ENCODE measurements at places on chromosomes 7 and 10.

DNA sequence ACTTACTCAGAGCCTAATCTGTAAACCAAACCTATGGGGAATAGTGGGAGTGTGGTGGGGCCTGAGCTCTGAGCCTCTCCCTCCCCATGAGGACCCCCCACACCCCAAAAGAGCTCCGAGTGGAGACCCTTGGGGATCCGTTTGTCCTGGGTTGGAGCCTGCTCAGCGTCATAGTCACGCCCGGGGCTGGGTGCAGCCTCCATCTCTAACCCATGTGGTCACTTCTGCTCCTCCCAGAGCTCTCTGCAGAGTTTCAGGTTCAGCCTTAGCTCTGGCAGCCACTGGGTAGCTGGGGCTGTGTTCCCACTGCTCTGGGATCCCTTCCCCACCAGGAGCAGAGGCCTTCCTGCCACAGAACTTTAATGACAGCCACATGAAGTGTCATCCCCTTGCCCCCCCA is 25.9 kb downstream of the PFKFB3 start:
- no peak for DNase-seq

- no peak for DNase-seq
These were observed 23.5 kb downstream of the DENND2A start for GRCh38 chr7:140617081-140617480.

- no peak for DNase-seq
These were observed 4.8 kb downstream of the GPR146 start for GRCh38 chr7:1049006-1049741.

GRCh38 chr7:117661328-117661727 is 181.5 kb downstream of the CFTR start:
- no peak for DNase-seq

DNA sequence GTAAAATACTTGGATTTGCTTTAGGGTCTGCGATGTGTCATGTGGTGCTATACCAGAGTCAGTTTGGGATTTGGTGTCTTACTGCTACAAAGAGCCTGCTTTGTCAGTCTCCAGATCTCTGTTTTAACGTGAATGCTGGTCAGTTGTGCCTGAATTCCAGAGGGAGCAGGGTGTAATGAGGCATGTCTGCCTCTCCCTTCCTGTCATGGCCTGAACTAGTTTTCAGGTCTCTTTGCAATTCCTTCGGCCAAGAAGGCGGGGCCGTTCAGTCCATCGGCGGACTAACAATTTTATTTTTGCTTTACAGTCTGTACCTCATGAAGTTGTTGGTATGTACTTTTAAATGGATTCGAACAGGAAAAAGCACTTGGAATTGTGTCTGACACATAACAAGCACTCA is 465.1 kb upstream of the ADARB2 start:
- DNase-seq = no peak

GRCh38 chr7:80640846-80641245 is 2.4 kb downstream of the CD36 start:
- DNase-seq = no peak

- no peak for DNase-seq
These were observed 15.2 kb downstream of the ZNF282 start for GRCh38 chr7:149210551-149210950.

GRCh38 chr10:103177123-103177522 is 15.9 kb downstream of the NT5C2 start:
- DNase-seq = no peak

DNA sequence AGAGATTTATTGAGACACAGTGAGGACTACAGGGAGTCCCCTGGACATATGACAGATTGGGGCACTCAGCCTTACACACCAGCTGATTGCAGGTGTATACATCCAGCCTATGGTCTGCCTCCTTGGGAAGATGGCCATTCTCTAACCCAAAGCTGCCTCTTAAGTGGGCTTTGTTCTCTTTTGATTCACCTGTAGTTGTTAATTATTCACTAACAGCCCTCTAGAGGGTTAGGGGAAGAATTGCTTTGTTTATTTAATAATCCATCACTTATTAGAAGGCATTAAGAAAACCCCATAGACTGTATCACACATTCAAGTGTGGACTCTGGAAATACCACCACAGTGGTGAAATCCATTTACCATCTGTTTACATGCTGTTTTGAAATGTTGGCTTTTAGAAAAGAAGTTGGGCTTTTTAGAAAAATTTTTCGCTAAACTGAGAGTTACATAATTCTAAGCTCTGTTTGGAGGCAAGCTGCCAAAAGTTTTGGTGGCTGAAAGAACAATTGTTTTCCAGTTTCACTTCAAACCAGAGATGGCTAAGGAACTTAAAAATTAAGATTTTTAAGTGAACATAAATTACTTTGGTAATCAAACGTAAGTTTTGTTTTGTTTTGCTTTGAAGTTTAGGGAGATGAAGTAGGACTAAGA is 379.1 kb downstream of the ADRA2A start:
- no peak for DNase-seq

DNA sequence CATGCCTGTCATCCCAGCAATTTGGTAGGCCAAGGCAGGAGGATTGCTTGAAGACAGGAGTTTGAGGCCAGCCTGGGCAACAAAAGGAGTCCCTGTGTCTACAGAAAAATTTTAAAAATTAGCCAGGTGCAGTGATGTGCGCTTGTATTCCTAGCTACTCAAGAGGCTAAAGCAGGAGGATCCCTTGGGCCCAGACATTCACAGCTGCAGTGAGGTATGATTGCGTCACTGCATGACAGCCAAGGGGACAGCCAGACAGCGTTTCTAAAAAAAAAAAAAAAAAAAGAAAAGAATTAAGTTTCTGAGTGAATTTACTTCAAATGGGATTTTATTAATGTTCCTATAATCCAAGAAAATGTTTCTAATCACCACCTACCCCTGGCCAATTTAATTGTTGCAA is 87.4 kb upstream of the RNF148 start:
- no peak for DNase-seq

DNA sequence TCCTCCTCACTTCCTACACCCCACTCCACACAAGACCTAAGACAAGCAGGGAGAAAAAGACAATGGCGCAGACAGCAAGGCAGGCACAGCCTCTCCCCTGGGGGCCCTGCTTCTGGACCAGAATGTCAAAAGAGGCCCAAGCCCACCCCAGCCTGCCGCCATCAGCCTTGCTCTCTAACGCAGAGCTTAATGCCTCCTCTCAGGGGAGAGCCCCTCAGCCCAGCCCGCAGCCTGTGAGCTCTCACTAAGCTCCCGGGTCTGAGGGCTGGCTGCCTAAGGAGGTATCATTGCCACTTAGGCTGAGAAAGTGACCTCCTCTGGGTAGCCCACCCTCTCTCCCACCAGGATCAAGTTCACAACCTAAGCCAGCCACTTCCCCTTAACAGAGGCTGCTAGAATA is 16.7 kb downstream of the SLIT1 start:
- DNase-seq = no peak

GRCh38 chr10:73577788-73578187 is 13.4 kb downstream of the USP54 start:
- DNase-seq = no peak

- DNase-seq = no peak
These were observed 545.5 kb upstream of the FOXK1 start for GRCh38 chr7:4136501-4137110.

DNA sequence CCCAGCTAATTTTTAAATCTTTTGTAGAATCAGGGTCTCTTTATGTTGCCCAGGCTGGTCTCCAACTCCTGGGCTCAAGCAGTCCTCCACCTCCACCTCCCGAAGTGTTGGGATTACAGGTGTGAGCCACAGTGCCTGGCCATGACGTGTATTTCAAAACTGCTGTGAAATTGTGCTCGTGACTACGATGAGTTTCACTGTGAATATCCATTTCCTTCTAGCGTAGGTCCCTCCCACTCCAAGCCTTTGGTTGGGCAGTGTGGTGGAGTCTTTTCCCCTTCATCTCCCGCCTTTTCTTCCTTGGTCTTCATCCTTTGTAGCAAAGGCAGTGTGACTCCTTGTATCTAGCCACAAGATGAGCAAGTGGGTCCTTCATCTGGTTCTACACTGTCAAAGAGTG is 56.2 kb downstream of the CUL1 start:
- no peak for DNase-seq
